Smooth muscle cell of trachea (primary cell): ENCODE measurements at places on chromosomes 2 and 18. TPM values are rescaled to one million over a fixed set of nuclear protein-coding genes. Genes with fewer than 3 reads are reported as not detected.

Gene RBM44
- 0.17 and 0.58 TPM in 2 replicates for total RNA-seq

Gene ITGAV
- 95.0 and 135 TPM in 2 replicates for total RNA-seq

Gene POTEF
- total RNA-seq = not detected in 2 replicates

Gene LAPTM4A
- 181 and 242 TPM in 2 replicates for total RNA-seq

Gene ASPRV1
- total RNA-seq = 0.15 and 0.33 TPM in 2 replicates

Gene PRKAG3
- total RNA-seq = 0.15 and 0.50 TPM in 2 replicates

Gene CCDC68
- total RNA-seq = 2.6 and 4.6 TPM in 2 replicates

Gene THSD7B
- total RNA-seq = 0.33 TPM in 1 of 2 replicates, not detected in the other

Gene CCDC85A
- 0.66 and 0.73 TPM in 2 replicates for total RNA-seq

Gene LONRF2
- total RNA-seq = under 0.01 TPM in 2 replicates

Gene TRABD2A
- total RNA-seq = 13.8 and 17.5 TPM in 2 replicates

Gene STK36
- 37.2 and 46.1 TPM in 2 replicates for total RNA-seq

Gene SLC25A12
- total RNA-seq = 21.2 and 32.7 TPM in 2 replicates

Gene SKOR2
- not detected in 2 replicates for total RNA-seq

Gene DCC
- total RNA-seq = 0.17 and 2.5 TPM in 2 replicates

Gene SMYD1
- not detected in 2 replicates for total RNA-seq

Gene PSMA8
- not detected in 2 replicates for total RNA-seq

Gene AGAP1
- 11.6 and 24.6 TPM in 2 replicates for total RNA-seq

Gene GKN1
- not detected in 2 replicates for total RNA-seq

Gene ANKRD53
- 0.83 and 1.3 TPM in 2 replicates for total RNA-seq

Gene SKA1
- 1.5 and 15.6 TPM in 2 replicates for total RNA-seq

Gene CAPN14
- total RNA-seq = 0.33 and 0.58 TPM in 2 replicates

Gene COPS7B
- 19.5 and 20.5 TPM in 2 replicates for total RNA-seq

Gene SFT2D3
- total RNA-seq = 5.2 and 6.6 TPM in 2 replicates

Gene RAPH1
- 19.0 and 19.2 TPM in 2 replicates for total RNA-seq

Gene CCDC121
- total RNA-seq = 1.7 and 3.1 TPM in 2 replicates

Gene TTN
- total RNA-seq = 0.50 and 3.8 TPM in 2 replicates

Gene UGT1A5
- total RNA-seq = not detected in 2 replicates
